ENCODE measurements at places on chromosomes 4 and X. TPM values are rescaled to one million over a fixed set of nuclear protein-coding genes. Genes with fewer than 3 reads are reported as not detected.

CSN2 gene
- not detected for total RNA-seq

TRIM75 gene
- not detected for total RNA-seq

RNF128 gene
- total RNA-seq: 23.1 TPM

GABRB1 gene
- total RNA-seq: 0.69 TPM

NEIL3 gene
- total RNA-seq: 17.6 TPM

Data from melanocyte of skin (primary cell).